Glomerular endothelial cell (primary cell): ENCODE measurements at places on chromosomes 13 and 19. TPM values are rescaled to one million over a fixed set of nuclear protein-coding genes. Genes with fewer than 3 reads are reported as not detected.

The DIRAS1 gene
- total RNA-seq, result 0.47 and 3.1 TPM in 2 replicates

The CASP14 gene
- total RNA-seq, result not detected in 2 replicates

The FREM2 gene
- total RNA-seq, result under 0.01 TPM in 2 replicates

The HS6ST3 gene
- total RNA-seq, result 0.12 and 0.29 TPM in 2 replicates

The NOTCH3 gene
- total RNA-seq, result 6.2 and 37.5 TPM in 2 replicates

The URAD gene
- total RNA-seq, result not detected in 2 replicates

The PCP2 gene
- total RNA-seq, result not detected in 2 replicates
